ENCODE measurements at places on chromosomes 6 and 20.

DNA sequence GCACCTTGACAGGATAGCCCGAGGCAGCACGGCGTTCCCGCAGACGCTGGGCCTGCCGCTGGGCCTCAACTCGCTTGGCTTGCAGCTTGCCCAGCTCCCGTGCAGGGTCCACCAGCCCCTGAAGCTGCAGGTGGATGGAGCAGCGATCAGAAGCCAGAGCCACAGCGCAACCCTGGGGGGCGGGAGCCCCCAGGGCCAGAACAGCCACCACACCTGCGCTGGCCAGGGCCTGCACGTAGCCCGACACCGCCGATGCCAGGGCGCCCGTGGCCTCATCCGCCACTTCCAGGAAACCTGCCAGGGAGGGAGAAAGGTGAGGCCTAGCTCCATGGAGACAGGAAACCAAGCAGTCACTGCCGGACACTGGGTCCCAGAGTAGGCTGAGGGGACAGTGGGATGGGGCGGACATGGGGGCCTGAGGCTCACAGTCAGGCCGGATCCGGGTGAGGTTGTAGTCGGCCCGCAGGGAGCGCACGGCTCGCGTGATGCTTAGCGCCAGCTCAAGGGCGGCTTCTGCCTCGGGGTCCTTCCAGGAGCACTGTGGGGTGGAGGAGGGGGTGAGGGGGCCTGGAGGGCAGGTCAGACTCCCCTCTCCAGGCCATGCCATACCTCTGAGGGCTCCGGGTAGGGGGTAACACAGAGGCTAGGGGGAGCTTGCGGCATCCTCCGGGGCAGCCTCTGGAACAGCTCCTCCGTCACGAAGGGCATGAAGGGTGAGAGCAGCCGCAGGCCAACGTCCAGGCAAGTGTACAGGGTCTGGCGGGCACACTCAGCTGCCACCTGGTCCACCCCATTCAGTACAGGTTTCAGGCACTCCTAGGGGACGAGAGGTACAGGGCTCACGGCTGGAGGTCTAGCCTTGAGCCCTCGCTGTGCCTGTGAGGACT is 2.1 kb upstream of the VWA7 start:
- no peak for DNase-seq

DNA sequence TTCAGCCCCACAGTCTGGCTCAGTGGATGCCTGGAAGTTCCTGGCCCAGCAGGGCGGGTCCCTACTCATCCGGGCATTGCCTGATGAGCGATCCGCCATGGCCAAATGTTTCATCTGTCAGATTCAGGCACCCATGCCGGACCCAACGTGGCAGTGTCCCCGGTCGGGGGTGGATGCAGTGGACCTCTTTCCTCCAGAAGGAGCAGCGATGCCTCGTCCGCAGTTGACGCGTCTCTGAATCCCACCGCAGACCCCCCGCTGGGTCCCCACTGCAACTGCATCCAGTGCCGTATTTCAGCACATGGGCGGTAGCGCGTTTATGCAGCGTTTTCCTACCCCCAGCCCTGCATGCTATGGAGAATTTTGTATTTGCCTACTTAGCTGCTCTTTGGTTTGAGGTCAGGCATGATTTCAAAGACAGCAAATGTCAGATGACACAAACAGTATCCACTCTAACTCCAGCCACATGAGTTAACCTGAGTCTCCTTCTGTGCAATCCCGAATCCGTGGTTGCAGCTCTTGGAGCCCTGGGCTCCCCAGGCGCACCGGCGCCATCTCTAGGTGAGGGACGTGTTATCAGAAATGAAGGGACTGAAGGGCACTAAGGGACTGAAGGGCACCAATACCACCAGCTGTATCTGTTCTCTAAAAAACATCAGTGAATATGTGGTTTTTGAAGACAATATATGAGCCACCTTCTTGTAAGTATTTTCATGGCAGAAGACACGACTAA is 72.6 kb upstream of the THBS2 start:
- no peak for DNase-seq

DNA sequence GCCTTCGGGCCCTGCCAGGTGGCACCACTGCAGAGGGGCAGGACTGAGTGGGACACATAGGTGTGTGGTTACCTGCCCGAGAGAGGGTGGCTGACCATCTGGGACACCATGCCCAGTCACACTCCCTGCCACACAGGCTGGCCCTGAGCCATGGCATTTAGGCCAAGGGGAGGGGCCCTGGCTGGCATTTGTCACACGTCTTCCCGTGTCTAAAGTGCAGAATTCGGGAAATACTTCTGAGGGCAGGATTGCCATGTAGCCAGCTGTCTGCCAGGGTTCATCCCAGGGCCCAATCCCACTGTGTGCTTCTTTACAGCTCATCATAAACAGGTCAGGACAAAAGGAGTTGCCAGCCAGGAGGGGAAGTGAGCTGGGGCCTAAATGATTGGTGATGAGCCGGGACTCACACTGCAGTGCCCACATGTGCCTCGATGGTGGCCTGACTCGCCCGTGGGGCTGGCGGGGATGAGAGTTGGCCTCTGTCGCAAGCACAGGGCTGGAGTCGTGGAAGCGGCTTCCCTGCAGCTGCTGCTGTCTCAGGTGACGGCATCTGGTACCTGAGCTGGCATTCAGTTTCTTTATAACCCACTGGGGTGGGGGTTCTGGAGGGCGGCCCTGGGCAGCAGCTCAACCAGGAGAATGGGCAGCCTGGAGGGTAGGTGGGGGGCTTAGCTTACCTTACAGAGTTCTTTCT is 5.9 kb upstream of the UNC93A start:
- no peak for DNase-seq

DNA sequence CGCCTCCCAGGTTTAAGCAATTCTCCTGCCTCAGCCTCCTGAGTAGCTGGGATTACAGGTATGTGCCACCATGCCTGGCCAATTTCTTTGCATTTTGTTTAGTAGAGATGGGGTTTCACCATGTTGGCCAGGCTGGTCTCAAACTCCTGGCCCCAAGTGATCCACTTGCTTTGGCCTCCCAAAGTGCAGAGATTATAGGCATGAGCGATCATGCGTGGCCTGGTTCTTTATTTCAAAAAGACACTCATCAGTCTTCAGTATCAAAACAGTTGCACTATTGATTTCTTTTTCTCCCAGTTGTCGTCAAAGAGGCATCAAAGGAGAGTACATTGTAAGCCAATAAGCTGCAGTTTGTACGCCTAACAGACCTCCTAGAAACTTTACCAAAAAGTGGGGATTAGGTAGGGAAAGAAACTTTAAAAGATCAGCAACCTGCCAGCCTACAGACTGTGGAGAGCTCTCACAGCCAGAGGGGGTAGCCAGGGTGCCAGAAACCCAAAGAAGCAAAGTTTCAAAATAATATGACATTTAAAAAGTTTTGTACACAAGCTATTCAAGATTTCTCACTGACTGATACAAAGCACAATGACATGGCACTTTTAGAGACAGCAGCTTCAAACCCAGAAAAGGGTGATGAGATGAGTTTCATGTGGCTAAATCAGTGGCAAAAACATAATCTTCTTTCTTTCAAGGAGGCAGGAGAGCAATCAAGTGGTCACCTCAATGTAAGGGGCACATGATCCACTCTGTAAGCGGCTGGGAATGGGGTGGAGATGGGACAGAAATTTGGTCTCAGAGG is 83.0 kb upstream of the RALY start:
- DNase-seq, result no peak

- DNase-seq, result no peak
These were observed 338.9 kb downstream of the QKI start for GRCh38 chr6:163753430-163753829.

GRCh38 chr6:138857775-138858174 is 61.9 kb downstream of the ECT2L start:
- no peak for DNase-seq

Measured in BJ (cell line).